ENCODE measurements at places on chromosomes 5 and 9.

GRCh38 chr5:57152316-57152715, 21.5 kb upstream of the GPBP1 start:
- DNase-seq, result no peak

DNA sequence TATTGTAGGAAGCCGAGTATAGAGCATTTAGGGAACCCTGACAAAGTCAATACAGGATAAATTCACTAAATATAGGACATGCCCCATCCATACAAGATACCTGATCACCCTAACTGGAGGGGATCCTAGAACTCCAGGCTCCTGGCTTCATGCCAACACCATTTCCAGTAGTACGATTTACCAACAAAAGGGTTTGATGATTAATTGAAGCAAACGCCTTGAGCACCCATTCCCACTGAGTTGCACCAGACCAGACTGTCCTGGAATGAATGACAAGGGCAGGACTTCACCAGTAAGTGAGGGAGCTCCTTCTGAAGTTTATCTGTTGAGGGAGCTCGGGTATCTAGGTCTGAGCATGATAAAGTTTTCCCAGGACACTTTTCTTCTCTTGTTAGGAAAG, 327.2 kb upstream of the MSX2 start:
- no peak for DNase-seq

GRCh38 chr9:111678293-111678692, 16.9 kb downstream of the GNG10 start:
- DNase-seq, result no peak

GRCh38 chr5:18507114-18507513, 872.9 kb downstream of the TAF11L14 start:
- DNase-seq, result no peak

DNA sequence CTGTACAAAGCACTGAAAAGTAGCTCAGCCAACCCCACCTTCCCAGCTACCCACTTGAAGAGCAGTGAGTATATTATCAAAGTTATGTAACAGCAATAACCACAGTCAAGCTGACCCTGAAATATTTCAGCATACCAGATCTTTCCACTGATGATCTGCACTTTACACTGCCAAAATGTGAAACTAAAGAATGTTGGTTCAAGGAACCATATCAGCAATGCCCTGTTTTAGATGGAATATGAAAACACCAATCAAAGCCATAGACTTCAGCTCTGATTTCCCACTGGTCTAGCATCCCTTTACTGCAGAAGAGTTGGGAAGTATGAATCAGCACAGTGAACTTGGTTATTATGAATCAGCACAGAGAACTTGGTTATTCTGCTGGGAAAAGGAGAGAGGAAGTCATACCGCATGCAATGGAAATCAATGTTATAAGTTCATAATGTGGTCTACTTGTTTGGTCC, 20.0 kb downstream of the CEMIP2 start:
- DNase-seq, result no peak

DNA sequence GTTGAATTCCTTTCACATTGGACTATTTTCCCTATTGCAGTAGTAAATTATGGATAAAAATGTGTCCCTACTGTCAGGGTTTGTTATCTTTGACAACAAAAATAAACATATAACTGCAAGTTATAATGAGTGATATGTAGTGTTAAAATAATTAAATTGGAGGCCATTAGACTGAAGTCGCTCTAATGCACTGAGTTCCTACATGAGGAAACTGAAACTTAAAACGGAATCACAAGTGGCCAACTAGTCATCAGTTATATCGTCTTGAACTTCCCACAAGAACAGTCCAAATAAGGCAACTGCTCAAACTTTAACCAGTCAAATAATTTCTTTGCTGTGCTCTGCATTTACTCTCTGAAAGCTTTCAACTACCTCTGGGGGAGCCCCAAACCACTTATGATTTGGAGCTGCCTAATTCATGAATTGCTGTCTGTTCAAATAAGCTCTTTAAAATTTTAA, 2.1 kb upstream of the IFT74 start:
- no peak for DNase-seq

DNA sequence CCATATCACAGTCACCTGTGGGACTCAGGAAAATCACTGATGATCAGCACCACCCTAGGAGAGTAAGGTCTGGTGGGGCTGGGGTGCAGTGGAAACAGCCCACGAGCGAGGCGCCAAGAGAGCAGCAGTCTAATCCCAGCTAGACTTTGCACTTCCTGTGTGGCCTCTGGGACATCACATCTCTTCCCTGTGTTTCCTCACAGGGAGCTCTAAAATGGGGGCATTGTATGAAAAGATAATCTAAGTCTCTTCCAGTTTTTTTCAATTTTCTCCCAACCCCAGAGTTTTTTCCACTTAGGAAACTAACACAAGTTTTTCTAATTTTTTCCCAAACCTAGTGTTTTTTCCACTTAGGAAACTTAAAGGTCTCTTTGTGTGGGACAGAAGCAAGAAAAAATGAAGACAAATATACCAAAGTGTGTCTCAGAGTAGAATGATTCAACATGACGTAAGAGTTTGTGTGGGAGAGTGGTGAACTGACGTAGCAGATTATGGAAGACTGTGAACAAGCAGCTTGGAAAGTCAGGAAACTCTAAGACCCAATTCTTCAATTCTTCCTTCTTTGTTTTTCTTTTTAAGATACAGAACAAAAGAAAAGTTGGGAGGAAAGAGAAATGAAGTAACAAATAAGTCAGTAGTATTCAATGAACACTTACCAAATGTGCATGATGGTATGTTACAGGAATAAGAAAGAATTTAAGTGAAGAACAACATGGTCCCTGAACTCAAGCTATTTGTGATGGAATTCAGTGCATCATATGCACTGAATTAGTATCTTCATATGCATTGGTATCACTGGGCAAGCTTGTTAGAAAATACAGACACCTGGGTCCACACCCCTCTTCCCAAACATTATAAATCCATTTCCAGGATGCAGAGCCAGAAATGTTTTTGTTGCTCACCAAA, 51.3 kb downstream of the LHFPL2 start:
- DNase-seq, result no peak

DNA sequence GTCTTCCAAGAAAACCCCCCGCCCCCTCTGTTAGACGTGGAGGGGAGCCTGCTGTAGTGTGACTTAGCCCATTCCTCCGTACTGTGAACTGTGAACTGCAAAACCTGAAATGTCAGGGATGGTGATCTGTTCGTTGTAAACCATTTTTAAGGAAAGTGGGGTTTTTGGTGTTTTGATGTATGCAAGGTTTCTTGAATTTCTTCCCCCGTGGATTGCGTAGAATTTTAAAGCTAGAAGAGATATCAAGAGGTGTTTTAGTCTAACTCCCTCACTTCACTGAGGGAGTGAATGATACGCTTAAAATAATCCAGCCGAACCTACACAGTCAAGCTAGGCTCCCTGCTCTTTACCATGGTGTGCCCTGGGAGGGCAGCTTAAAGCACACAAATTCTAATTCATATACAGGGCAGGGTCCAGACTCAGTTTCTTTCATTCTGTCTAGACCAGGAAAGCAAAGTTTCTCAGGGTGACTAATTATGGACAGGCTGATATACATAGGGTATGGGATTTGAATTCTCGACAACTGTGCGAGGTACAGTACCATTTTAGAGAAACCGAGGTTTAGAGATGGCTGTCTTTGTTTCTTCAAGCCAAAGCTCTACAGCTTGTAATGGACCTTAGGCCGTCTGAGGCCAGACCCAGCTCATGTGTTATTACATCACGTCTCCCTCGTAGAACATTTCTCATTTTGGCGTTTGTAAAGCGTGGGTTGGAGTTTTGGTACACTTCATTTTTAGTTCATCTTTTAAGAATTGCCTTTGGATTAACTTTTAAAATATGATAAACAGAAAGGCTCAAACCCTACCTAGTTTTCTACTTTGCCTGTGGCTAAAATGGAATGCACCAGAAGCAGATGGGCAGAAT, 2.7 kb downstream of the PTGER4 start:
- DNase-seq, result no peak

DNA sequence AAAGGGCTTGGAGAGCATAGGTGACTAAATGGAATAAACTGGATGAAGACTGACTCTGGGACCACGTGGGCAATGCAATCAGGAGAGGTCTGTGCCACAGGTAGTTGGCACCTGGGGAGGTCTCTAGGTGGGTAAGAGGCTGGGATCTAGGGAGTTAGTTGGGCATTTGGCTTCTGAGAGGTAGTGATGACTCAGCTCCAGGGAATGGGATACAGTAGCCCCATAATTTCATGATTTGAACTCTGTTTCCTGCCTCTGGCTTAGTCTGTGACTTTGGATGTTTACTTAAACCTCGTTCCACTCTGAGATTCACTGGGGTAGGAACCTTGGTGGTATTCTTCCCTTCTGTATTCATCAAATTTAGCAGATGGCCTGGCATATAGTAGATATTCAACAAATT, 240.8 kb downstream of the KIF4B start:
- no peak for DNase-seq

DNA sequence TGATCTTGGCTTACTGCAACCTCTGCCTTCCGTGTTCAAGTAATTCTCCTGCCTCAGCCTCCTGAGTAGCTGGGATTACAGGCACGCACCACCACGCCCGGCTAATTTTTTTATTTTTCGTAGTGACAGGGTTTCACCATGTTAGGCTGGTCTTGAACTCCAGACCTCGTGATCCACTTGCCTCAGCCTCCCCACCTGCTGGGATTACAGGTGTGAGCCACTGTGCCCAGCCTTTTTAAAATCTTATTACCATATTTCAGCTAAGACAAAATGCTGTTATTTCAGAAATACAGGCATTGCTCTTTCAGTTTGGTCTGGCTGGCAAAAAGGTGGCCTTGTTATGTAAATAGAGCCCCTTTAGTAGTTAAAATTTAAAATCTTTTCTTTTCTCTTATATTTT, 46.9 kb upstream of the GLDC start:
- no peak for DNase-seq

DNA sequence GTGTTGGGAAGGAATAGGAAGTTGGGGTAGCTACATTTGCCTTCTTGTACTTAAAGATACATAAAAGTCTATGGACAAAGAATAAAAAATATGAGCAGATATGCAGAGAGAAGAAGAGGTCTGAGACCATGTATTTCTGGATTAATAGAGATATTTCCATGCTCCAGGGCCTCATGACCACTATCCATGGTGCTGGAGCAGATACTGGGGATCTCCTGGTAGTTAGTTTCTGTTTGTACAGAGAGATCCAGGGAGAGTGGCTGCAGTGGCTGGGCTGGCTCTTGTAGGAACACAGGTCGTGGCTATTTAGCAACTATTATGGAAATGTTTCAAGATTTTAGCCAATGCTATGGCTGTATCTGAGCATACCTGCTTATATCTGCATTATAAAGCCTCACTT, 184.2 kb upstream of the TMEM161B start:
- no peak for DNase-seq

GRCh38 chr5:11311731-11312130, 550.7 kb upstream of the DAP start:
- no peak for DNase-seq

GRCh38 chr5:149857499-149857898, 87.1 kb downstream of the PDE6A start:
- no peak for DNase-seq

DNA sequence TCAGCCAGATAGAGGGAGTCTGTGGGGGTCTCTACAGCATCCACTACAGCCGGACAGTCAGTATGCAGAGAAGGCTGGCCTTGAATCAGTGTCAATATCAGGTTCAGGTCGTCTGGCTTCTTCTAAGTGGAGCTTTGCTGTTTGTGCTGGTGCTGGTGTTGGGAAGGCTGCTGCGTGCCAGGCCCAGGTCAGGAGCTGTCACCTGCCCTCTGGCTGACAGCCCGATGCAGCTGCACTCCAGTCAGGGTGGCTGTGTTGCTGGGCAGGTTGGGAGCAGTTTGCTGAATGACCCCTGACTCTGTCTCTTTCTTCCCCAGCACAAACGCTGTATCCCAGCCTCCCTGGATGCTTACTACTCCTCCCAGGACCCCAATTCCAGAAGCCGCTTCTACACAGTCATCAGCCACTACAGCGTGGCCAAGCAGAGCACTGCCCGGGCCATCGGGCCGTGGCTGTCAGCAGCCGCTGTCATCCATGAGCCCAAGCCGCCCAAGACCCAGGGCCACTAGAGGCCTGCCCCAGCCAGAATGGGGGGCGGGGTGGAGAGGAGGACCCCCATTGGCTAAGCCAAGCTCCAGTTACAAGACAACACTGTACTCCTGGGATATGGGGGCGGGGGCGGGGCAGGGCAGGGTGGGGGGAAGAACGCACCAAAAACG, 61.6 kb downstream of the NSG2 start:
- no peak for DNase-seq

GRCh38 chr9:20570087-20570486, 52.2 kb downstream of the MLLT3 start:
- no peak for DNase-seq

GRCh38 chr5:138936225-138936967, 61.3 kb upstream of the LRRTM2 start:
- DNase-seq, result peak; percentile 45

GRCh38 chr5:14718778-14719177, 54.3 kb downstream of the OTULIN start:
- no peak for DNase-seq

DNA sequence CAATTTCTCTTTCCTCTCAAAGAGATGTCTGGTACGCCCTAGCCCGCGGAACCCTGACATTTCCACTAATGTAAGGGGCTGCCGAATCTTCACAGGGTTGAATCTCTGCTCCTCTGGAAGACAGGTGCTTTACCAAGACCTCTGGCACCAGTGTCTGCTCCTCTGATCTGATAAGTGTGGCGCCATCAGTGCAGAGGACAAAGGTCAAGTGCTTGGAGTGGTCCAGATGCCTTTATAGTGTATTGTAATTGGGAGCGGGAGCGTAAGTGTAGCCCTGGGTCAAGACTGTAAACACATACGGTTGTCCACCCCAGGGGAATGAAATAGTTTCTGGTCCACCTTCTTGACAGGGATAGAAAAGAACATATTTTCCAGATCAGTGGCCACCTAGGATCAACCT, 17.7 kb downstream of the ADAMTSL2 start:
- DNase-seq, result no peak

DNA sequence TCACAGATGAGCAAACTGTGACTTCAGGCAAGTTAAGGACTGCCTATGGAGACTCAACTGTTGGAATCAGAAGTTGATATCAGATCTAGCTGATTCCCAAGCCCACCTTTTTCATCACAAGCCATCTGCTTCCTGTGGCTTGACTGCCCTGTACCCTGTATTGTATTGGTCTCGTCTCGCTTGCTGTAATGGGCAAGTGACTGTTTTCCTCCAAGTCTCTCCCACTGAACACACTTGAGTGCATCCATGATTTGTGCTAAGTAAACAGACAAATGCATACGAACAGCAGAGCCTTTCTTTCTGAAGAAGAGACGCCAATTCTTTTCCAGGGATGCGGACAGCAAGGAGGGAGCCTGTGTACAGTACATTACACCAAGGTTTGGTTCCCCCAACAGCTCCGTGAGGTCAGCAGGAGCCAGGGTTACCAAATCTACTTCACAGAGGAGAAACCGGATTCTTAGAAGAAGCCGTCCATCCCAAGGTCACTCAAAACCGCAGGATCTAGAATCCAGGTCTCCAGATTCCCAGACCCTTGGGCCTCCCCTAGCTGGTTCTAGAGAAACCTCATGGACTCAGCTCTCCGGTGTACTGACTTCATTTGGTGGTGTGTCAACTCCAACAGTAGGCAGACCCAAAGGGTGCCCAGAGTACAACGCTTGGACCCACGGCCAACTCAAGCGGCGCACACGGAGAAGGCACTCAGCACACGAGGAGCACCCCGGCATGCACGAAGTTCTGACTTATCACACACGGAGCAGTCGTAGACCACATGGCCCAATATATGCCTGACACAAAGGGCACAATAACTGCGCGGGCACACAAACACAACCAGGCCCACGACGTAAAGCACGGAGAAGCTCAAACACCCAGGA, 1.1 kb downstream of the BAG1 start:
- peak; percentile 25 for DNase-seq

- no peak for DNase-seq
Observed at GRCh38 chr9:9791611-9792010, 821.2 kb downstream of the PTPRD start.

- DNase-seq, result no peak
Observed at GRCh38 chr9:95788021-95788420, 87.5 kb upstream of the ERCC6L2 start.
